ENCODE measurements at places on chromosomes 11 and 22.

DNA sequence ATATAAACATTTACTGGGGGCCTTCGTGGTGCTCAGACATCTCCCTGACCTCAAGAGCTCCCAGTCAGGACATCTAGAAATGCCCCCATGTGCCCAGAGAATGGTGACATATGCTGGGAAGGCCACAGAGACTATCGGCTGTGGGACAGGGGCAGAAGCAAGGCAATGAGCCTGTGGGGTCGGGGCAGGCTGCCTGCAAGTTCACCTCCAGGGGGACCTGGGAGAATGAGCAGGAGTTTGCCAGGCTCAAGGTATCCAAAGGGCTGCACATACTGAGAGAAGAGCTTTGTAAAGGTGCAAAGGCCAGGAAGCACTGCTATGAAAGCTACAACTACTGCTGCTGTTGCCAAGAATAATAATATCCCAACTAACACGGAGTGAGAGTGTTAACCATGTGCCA is 233.9 kb downstream of the TENM4 start:
- no peak for DNase-seq

DNA sequence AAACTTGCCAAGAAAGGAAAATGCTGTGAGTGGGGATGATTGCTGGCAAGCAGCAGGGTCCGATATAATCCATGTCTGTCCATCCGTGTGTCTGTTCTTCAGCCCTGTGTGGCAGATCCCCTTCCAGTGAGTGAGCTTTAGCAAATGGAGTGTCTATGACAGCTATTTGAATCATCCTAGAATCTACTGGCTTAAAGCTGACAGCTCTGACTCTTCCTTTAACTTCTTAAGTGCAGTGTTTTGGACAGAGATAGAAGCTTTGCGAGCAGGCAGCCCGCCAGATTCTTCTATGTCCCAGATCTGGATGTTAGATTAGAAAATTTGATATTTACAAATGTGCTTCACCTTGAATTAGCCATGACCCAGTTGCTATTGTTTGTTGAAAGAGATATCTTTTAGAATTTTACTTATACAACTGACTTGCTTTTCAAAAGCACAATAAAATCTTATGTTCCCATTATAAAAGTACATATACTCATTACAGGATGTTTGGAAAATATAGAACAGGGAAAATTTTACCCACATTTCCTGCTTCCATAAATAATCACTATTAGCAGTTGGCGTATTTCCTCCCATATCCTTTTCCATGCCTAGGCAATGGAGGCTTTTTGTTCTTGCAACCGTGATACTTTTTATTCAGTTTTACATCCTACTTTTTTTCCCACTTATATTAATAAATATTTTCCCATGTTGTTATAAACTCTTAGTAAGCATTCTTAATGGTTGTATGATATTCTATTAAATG is 124.5 kb downstream of the COMMD9 start:
- no peak for DNase-seq

DNA sequence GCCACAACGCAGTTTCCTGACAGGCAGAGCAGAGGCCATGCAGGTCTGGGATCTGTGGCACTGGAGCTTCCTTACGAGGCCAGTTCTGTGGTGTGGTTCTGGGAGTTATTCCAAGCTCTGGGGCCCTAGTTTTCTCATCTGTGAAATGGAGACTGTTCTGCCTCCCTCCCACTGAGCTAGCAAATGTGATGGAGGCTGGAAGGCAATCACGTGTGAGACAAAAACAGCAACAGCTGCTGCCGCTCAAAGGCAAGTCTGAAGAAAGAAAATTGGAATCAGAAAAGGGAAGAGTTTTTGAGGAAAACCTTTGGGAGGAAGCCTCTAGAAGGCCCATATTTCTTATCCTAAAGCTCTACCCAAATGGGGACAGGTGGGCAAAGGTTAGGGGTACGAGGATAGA is 8.3 kb upstream of the RIC3 start:
- no peak for DNase-seq

GRCh38 chr22:23604939-23605712 is 25.0 kb upstream of the IGLL1 start:
- no peak for DNase-seq

- peak; percentile 40 for DNase-seq
Measured at GRCh38 chr11:64206457-64207255, at the start of gene FERMT3. Gene FERMT3, plus strand, starts transcription at chr11:64206721. Its CDS starts 644 bp downstream, at chr11:64207365.

DNA sequence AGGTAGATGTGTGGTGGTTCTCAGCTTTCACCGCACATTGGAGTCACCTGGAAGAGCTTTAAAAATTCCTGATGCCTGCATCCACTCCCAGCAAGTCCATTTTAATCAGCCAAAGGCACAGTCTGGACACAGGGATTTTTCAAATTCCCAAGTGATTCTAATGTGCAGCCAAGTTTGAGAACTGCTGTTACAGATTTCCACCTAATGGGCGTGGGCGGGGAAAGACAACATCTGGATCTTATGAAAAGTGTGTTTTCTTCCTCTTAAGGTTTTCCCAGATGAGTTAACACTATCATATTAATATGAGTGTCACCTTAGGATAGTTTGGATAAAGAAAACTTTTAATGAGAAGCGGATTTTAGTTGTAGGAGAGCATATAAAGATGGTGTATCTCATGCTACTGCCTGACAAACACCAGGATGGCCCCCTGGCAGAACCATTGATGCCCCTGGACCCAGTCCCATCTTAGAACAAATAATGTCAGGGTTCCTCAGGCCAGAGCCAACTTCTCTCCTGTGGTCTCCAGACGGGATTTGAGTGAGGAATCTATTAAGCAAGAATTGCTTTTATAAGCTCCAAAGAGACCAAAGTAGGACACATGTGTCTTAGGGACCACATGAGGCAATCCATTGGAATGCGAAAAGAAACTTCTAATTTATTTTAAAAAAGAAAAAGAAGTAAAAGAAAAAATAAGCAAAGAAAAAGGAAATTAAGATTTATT is 31.9 kb downstream of the POU2AF1 start:
- DNase-seq: no peak

- no peak for DNase-seq
Measured at GRCh38 chr11:132714859-132715440, 817.4 kb downstream of the OPCML start.

DNA sequence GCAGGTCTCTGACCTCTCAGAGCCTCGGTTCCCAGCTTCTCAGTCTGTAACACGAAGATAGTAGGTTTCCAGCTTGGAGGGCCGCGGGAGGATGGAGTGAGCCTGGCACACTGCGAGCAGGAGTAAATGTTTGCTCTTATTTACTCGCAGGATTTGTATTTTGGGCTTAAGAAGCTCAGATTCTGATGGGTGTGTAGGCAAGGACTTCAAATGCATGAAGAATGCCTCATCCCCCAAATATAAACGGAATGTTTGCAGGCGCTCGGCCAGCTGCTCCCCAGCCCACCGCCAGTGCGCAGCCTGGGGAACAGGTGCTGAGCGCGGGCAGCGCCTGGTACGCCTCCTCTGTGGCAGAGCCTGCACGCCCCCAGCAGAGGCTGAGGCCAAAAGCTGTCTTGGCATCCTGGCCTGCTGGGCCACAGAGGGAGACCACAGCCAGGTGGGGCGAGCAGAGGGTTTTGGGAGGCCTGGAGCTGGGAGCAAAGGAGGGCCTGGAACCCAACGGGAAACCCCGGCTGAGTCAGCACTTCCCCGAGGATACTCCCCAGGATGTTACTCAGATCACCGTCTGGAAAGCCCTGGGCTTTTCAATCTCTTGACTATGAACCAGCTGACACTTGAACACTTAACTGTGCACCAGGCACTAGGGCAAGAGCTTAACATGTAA is 9.4 kb downstream of the EHD1 start:
- DNase-seq: no peak

DNA sequence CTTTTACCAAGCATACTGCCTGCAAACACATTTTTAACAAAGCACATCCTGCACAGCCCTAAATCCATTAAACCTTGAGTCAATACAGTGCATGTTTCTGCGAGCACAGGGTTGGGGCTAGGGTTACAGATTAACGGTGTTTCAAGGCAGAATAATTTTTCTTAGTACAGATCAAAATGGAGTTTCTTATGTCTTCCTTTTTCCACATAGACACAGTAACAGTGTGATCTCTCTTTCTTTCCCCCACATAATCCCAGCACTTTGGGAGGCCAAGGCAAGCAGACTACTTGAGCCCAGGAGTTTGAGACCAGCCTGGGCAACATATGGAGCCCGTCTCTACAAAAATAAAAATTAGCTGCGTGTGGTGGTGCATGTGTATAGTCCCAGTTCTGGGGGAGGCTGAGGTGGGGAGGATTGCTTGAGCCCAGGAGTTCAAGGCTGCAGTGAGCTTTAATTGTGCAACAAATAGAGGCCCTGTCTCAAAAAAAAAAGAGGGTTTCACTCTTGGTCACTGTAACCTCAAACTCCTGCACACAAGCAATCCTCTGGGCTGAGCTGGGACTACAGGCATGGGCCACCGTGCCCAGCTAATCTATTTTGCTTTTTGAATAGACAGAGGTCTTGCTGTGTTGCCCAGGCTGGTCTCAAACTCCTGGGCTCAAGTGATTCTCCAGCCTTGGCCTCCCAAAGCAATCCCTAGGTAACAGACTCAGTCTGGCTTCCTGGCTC is 19.7 kb upstream of the SLC3A2 start:
- DNase-seq: no peak

- peak; percentile 51 for DNase-seq
Measured at GRCh38 chr11:57458410-57459163, 1.7 kb upstream of the RTN4RL2 start.

DNA sequence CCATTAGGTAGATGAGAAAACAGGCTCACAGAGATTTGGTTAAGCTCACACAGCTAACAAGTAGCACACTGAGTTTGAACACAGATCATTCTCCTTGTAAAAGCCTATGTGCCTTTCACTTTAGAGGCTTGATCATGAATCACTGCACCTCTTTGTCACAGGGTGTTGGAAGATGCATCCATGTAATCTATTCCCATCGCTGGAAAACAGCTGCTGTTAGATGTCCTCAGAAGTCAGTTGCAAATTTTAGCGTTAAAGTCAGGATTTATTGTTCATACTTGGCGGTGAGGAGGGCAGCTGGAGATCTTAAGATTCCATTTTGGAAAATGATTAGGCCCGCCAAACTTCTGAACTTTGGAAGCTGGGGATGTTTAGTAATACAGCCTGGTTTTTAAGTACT is 2.6 kb downstream of the CNTF start:
- DNase-seq: no peak

- no peak for DNase-seq
Measured at GRCh38 chr11:69079661-69080256, 31.0 kb downstream of the TPCN2 start.

DNA sequence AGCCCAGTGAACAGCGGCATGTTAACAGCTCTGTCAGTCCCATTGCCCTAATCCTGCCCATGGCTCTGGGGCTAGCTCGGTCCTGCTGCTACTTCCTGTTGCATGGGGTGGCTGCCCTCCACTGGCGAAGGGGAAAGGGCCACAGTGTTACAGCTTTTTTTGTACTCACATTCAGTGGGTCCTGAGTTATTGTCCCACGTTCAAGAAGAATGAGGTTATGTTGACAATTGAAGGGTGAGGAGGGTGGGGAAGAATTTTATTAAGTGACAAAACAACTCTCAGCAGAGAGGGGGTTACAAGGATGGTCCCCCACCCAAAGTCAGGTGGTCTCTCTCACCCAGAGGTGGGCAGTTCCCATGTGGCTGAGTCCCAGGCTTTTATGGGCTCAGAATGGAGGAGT is 17.7 kb upstream of the MS4A7 start:
- no peak for DNase-seq

DNA sequence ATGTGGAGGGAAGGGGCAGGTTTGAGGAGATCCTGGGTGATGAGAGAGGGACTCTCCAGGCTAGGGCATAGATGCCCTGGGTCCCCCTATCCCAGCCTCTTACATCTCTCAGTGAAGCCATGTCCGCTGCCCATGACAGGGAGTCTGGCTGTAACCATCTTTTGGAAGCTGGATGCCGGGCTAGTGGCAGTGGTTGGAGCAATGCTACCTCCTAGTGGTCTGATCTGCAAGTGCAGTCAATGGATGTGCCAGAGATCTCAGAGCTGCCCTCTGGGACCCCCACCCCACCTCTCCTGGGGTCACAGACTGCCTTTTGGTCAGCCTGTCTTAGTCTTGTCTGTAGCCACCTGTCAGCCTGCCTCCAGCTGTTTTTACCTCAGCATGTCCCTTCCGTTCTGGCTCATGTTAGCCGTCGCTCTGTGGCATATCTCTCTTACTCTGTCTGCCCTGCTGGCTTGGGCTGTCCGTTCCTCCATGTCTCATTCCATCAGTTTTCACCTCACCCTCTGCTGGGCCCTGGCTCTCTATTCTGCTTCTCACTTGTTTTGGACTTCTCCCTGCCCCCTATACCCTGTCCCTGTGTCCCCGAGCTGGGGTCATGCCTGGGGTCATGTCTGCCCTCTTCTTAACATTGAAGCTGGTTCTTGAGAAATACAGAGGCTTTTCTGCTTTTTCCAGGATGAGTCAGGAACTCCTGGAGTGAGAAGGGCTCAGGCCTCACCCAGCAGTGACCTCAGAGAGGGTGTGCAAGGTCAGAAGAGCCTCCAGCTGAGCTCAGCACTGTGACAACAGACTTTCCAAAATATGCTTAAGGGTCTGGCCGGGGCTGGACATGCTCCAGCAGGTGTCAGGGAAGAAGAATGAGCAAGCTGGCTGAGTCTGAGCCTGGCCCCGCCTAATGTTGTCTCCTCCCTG is 52.0 kb upstream of the THY1 start:
- no peak for DNase-seq

GRCh38 chr11:119599864-119600541 is 129.0 kb downstream of the NECTIN1 start:
- DNase-seq: no peak

GRCh38 chr11:73528013-73528412 is 69.9 kb downstream of the FAM168A start:
- no peak for DNase-seq

DNA sequence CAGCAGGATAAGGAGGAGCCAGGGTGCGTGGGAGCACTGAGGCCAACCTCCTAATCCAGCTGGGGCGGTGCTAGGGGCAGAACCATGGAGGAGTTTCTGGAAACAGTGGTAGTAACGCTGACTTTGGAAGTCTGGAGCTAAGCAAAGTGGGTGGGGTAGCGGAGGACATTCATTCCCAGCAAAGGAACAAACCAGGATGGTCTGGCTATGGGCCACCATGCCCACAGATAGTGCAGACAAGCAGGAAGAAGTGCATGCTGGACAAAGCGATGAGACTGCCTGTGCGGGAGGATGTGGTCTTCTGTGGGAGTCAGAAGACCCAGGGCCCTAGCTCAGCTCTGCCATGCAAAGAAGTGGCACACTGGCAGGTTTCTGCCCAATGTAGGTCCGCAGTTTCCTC is 71.6 kb upstream of the CSNK2A3 start:
- no peak for DNase-seq

- DNase-seq: peak; percentile 11
Measured at GRCh38 chr11:65274735-65275682, 13.2 kb downstream of the POLA2 start.

GRCh38 chr11:82733444-82734119 is at the start of gene FAM181B:
Gene FAM181B, minus strand, starts transcription at chr11:82733864. Its CDS starts 135 bp downstream, at chr11:82733729.
- no peak for DNase-seq

DNA sequence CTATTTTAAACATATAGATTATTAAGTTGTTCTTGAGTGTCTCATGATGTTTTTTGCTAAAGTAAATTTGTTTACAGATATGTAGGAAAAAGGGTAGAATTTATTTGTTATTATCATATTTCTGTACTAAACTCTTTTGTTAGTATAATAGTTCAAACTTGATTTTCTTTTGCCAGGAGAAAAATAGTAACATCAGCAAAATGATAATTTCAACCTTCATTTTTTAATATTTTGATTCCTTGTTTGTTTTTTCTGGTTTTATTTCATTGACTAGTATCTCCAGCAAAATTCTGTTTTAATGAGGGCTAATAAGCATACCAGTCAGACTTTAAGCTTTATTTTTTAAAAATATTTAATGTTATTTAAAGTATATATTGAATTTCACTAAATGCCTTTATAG is 4.0 kb downstream of the OR1S1 start:
- DNase-seq: no peak
